ENCODE measurements at places on chromosomes 1 and 21.

- DNase-seq = no peak
Measured at GRCh38 chr1:22287946-22288520, 145.1 kb upstream of the WNT4 start.

DNA sequence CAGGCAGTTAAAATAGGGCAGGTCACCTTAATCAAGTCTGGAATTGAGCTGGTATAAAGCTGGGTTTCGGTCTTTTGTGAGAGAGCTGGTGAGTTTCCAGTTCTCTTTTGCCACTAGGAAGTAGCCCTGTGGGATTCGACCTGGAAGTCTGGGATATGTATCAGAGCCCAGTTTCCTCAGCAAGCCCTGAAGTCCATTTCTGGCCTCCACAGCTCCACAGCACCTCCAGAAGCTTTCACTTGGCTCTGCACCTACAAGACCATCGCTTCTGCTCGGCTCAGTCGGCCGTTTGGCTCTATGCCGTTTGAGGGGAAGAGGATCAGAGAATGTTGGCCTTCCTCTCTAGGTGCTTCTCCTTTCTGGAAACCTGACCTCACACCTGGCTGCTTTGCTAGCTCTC lies 148.0 kb downstream of the GALNT2 start:
- no peak for DNase-seq

DNA sequence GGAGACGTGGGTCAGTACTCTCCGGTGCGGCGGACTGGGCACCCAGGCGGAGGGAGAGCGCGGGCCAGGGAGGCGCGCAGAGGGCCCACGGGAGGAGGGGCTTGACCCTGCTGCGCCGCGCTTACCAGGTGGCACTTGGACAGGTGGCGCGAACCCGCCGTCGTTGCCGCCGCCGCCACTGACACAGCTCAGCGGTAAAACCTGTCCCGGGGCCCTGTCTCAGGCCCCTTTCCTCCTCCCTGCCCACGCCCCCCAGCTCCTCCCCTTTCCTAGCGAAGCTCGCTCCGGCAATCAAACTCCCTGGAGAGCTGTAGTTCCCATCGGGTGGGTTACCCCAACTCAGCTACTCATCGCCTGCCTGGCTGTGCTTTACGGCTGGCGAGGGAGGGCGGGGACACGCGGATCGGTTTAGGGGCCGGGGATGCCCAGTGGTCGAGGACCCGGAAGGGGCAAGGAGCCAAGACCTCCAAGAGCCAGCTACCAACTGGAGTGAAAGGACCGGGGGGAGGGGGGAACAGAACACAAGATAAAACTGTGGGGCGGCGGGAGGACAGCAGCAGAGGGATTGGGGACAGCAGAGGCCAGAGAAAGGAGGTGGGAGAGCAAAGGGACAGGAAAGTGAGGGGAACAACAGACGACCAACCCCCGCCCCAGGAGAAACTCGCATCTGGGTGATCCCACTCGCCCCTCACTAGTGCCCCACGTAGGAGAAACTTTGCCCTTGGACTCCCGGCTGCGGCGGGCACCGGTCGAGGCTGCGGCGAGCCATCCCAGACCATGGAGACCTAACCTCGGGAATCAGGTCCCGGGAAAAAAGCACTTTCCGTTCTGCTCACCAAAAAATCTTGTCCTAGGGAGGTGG lies 2.9 kb downstream of the GFI1 start:
- peak; percentile 26 for DNase-seq

DNA sequence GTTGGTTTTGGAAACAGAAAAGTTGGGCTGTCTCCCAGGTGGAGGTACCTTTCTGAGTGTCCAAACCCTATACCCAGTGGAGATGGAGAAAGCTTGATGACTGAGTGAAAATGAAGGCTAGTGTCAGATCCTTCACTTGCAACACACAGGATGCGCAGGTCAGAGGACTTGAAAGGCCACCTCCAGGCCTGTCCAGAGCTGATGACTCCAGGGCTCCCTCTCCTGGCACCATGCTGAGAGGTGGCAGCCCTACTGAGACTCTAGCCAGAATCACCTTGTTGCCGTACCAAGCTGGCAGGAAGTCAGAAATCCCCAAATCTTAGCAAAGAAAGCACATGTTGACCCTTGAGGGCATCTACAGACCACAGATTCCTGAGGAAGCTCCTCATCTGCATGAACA lies 16.4 kb downstream of the KNCN start:
- DNase-seq = peak; percentile 76

GRCh38 chr1:3028531-3029282 lies 7.4 kb downstream of the ACTRT2 start:
- DNase-seq = no peak

- no peak for DNase-seq
Measured at GRCh38 chr1:202017749-202018467, 7.5 kb downstream of the ELF3 start.

DNA sequence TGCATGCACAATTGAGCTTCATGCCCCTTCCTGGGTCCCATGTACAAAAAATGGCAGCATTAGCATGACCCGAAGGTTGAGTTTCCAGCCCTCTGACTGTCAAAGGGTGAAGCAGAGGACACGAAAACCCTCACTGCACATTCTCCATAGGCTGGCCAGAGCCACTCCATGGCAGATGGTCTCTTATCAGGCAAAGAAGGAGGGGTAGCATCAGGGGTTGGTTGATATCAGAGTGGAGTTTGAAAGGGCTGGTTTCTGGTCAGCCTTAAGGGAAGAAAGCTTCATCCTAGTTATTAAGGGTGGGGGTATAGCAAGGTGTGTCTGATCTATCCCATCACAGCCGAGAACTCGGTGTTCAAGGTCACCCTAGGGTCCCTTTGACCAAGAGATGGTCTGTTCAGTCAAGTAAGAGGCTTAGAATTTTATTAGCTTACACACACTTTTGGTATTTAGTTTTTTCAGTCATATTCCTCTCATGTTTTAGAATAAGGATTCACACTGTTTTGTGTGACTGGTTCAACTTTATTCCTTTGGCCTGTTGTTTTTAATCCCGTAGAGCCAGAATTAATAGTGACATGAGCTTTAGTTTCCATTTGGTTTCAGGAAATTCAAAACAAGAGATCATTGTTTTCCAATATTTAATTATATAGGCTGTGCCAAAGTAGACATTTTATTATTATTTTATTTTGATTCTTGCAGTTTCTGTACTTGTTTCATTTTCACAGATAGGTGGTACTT lies 199.9 kb upstream of the FMN2 start:
- no peak for DNase-seq

- no peak for DNase-seq
Measured at GRCh38 chr1:11680270-11681070, 478 bp downstream of the MAD2L2 start.

DNA sequence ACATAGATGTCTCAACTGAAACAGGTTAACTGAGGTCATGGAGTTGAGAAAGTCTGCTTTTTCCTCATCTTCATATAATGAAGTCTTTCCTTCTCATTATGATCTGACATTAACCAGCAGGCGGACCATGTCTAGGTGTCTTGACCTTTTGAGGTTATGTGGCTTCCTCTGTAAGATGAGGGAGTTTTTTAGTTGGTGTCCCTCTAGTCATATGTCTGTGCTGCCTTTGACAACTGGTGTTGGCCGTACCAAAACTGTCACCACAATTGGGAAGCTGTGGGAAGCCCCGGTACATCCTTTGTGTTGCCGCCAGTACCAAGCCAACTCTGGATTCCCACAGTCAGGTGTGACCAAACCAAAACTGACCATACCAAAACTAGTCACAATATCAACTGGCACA lies 105.1 kb downstream of the PBX1 start:
- no peak for DNase-seq

DNA sequence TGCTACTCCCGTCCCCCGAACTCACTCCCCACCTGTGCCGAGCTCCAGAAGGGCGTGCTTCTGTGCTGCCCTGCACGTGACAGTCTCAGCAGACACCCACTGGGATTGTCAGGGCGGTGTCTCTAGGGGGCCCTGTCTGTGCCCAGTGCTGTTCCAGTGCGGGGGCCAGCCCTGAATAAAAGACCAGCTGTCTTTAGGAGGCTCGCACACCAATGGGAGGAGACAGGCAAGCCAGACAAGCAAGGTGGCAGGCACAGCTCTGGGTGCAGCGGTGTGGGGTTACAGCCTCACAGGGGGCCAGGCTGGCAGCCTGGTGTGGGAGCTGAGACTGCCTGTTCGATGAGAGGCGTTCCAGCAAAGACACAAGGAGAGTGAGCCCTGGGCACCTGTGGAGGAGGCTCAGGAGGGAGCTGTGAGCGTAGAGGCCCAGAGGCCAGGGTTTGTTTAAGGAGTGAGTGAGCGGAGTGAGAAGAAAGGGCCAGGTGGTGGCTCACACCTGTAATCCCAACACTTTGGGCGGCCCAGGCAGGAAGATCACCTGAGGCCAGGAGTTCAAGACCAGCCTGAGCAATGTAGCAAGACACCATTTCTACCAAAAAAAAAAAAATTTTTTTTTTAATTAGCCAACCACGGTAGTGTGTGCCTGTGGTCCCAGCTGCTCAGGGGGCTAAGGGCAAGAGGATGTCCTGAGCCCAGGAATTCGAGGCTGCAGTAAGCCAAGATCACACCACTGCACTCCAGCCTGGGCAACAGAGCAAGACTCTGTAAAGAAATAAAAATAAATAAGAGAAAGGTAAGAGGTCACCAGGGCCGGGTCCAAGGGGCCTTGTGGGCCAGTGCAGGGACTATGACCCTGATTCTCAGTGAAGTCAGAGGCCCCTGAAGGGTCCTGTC lies 48.2 kb upstream of the ARHGEF16 start:
- DNase-seq = no peak

GRCh38 chr1:56375326-56375804 lies 204.0 kb downstream of the PLPP3 start:
- no peak for DNase-seq

DNA sequence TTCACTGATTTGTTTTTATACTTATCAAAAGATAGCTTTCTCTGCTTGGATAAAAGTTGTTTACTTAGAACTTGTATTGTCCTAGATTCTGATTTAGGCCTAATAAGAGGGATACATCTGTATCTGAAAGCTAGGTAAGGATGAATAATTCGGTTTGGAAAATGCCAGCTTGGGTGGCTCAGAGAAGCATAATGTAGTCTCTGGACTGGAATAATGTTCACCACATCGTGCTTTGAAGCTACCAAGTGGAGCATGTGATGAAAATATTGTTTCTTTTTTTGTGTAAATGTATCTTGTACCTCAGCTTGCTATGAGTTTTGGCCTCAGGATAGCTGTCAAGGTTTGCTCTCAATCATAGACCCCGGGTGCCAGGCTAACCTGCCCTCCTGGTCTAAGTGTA lies 49.2 kb downstream of the VPS13D start:
- DNase-seq = no peak

Data from 8988T (cell line).